ENCODE measurements at places on chromosomes 1 and 21.

- DNase-seq: no peak
Measured at GRCh38 chr1:79667848-79668696, 661.5 kb upstream of the ADGRL4 start.

- peak; percentile 95 for DNase-seq
Measured at GRCh38 chr1:114282751-114283403, 129.2 kb upstream of the SYT6 start.

DNA sequence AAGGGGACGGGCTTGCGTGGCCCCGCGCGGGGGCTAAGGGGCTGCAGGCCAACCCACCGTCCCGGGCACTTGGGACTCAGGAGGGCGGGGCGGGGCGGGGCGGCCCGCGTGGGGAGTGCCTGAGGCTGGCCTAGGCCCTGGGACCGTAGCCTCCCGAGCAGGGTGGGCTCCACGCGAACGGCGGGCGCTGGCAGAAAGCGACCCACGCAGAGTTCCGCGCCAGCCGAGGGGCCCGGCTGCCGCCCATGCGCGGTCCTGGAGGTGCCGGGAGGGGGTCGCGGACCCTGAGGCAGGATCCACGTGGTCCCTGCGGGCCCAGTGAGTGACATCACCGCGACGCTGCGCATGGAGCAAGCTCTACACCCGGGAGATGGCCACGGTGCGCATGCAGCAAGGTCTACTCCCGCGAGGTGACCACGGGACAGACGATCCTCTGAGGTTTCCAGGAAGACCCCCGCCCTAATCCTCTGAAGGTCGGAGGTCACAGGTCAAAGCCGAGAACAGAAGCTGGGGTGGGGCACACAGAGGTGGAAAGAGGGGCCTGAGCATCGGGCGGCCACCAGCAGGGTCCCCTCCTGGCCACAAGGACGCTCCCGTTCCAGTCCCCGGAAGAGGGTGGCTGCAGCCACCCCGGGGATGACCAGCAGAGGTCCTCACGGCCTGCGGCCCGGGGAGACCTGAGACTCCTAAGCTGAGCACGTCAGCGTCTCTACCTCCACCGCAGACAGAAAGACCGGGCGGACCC, 13.5 kb upstream of the SLC19A1 start:
- peak; percentile 91 for DNase-seq

DNA sequence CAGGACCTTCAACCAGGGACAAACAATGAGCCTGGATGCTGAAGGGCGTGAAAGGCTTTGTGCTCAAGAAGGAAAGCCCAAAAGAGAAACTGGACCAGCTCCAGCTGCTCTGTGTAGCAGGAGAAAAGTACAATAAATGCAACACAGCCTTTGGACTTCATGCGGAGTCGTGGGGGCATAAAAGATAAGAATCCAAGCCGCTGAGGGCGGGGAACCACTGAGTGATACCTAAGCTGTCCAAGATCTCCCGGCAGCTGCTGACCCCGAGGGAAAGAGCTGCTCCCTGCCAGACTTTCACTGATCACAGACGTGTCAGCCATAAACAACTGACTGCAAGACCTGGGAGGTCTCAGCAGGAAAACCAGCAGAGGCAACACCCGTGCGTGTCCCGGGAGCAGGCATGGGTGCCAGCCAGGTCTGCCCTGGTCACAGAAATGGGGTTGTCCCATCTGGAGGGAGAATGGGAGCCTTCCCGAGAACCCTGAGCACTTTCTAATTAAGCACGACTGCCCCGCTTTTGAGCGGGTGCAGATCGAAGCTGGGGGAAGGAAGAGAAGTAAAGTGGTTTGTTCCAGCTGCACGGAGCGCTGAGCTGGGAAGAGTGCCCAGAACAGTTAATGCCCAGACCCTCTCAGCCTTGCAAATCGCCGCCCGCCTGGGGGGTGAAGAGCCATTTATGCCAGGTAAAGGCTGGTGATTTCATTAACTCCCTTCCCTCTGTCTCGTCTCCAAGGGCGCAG, 68.3 kb upstream of the TARDBP start:
- peak; percentile 54 for DNase-seq

DNA sequence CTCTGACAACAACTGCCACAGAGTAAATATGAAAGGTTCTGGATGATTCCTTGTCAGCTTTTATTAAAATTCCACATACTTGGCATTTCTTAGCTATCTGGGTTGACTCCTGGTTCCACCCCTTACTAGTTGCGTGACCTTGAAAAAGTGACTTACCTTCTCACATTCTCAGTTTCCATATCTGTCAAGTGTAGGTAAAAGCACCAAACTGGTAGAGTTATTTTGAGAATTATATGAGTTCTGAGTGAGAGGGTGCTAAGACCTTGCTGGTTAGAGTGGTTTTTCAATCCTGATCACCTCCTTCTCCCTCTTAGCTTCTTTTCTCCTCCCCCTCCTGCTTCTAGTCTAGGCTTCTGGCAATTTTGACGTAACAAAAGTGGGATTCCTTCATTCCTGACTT, 83.4 kb upstream of the ABCD3 start:
- DNase-seq: no peak

GRCh38 chr1:103108376-103109150, at the start of gene COL11A1:
Gene COL11A1 (minus strand): TSS chr1:103108522. CDS start chr1:103108178, 344 bp downstream.
- peak; percentile 80 for DNase-seq

DNA sequence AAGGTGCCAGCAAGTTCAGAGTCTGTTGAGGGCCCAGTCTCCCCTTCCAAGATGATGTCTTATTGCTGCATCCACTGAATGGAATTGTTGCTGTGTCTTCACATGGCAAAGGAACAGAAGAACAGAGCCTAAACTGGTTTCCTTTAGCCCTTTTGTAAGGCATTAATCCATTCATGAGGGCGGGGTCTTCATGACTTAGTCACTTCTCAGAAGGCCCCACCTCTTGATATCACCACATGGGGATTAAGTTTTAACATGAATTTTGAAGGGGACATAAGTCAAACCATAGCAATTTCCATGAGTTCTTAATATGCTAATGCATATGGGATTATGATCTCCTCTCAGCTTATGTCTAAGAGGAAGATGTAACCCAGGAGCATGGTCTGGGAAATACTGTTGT, 182.9 kb downstream of the LRRC7 start:
- DNase-seq: no peak

DNA sequence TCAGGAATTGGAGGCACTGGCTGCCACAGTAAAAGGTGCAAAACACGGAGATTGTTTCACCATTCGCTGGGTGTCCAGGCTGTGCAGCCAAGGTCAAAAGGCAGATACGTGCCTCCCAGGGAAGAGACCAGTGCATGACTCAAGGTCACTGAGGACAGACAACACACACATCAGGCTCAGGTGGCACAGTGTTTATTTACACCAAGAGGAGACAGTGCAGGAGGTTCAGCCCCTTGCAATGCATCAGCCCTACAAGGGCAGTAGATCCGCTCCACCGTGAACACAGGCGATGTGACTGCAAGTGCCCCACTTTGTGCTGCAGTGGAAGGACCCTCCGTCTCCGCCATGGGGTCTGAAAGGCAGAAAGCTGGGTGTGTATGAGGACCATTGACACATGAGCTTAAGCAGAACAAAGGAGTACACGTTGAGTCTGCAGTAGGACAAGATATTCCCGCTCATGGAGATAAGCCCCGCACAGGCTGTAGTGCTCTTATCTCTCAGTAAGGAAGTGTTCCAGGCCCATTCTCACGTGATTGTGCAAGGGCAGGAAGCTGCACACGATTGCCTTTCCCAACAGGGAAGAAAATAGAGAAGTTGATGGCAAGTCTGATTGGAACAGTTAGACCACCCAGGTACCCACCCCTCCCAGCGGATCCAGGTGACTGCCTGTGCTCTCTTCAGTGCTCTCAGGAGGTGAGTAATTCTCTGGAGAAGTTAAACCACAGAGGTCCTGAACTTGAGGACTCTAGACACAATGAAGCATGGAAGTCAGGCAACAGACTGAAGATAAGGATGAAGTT, 37.5 kb upstream of the QSOX1 start:
- DNase-seq: no peak

GRCh38 chr1:32040711-32041110, 27.0 kb downstream of the KHDRBS1 start:
- peak; percentile 24 for DNase-seq

DNA sequence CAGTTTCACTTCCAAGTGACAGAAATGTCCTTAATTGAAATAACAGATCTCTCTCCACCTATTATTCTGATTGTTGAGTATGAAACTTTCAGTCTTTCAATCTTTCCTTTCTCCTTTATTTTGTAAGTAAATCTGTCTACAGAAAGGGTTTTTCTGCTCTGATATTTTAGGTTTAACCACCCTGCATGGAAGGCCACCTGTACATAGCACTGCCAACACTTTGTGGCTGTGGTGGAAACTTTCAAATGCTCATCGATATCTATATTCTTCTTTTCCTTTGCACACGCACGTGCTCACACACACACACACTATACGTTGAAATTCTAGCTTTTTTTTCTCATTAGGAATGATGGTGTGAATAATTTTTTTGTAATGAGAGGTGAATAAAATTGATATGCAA, 1179.3 kb downstream of the KCNT2 start:
- no peak for DNase-seq

- no peak for DNase-seq
Measured at GRCh38 chr1:47941609-47942239, 55.5 kb downstream of the TRABD2B start.

GRCh38 chr1:24470592-24470991, 32.0 kb upstream of the RCAN3 start:
- DNase-seq: no peak

GRCh38 chr1:42877380-42877779, 31.0 kb downstream of the ZNF691 start:
- no peak for DNase-seq

GRCh38 chr1:45394342-45394741, 54.1 kb upstream of the MUTYH start:
- DNase-seq: no peak

GRCh38 chr1:242447689-242448088, 76.8 kb downstream of the PLD5 start:
- no peak for DNase-seq

DNA sequence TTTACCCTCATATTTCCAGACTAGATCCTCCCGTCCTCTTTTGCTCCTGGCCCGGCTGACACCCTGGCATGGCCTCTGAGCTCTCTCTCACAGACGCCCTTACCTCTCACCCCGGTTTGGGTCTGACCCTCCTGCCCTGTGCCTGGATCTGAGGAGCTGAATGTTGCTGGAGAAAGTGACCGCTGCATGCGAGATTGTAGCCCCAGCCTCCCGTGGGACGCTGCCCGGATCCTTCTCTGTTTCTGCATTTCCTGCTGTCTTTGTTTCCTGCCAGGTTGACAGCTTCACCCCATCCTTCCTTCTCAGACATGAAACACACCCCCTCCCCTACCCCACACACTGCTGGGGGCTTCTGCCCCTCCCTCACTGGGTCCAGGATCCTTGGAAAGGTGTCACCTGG, 9.5 kb downstream of the FAM131C start:
- no peak for DNase-seq

- no peak for DNase-seq
Measured at GRCh38 chr1:241482761-241483250, 36.7 kb downstream of the FH start.

DNA sequence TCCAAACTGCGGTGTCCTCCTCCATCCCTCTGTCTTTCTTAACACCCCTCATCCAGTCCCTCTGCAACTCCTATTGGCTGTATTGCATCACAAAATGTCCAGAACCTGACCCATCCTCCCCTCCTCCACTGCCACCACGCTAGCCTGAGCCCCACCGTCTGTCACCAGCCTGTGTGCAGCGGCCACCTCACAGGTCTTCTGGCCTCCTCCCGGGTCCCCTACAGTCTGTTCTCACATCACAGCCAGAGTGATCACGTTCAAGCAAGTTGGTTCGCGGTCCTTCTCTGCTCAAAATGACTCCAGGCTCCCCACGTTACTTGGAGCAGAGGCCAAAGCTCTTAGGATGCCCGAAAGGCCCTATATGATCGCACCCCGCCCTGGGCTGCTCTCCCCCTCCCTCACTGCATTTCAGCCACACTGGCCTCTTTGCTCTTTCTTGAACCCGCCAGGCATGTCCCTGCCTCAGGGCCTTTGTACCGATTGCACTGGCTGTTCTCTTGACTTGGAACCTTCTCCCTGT, 2.4 kb upstream of the PADI4 start:
- no peak for DNase-seq

GRCh38 chr21:17679002-17679600, 66.4 kb upstream of the BTG3 start:
- peak; percentile 43 for DNase-seq

- DNase-seq: no peak
Measured at GRCh38 chr1:228370941-228371740, 35.5 kb downstream of the TRIM11 start.

DNA sequence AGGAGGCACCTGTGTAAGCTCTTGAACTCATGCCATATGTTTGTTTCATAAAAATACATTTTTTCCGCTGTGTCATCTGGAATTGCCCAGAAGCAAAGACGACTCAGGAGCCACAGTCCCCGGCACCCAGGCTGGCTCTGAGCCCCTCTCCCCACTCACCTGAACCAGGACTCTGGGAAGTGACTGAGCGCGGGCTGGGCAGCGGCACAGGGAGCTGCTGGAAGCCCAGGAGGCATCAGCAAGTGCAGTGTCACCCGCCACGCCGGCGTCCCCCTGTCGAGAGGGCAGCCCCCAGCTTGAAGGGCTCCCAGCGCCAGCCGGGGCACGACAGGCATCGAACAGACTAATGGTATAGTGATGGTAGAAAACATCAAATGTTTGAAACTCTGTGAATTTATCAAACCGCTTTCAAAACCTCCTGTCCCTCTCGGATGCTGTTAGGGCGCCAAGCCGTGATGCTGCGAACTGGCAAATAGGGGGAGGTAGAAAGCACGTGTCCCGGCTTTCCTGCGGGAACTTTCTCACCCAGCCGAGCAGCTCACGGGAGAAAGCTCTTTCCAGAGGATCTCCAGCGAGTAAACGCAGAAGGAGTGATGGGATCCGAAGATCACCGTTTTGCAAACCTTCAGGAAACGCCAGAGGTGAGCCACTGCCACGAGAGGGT, 57.8 kb upstream of the COL18A1 start:
- peak; percentile 55 for DNase-seq

DNA sequence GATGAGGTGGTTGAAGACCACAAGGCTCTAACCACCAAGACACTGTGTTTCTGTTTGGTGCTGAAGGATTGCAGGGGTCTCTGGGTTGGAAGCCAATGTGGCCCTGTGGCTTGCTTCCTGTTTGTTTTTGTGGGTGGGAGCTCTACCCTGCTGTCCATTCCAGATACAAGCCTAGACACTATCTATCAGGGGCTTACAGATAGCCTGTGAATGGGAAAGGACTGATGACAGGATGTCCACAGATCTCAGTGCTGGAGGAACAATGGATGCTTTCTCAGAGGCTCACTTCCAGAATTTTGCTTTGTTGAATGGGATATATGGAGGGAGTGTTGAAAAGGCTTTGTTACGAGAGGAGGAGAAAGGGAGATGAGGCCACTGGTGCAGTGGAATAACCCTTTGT, 69.7 kb downstream of the NOS1AP start:
- DNase-seq: no peak

DNA sequence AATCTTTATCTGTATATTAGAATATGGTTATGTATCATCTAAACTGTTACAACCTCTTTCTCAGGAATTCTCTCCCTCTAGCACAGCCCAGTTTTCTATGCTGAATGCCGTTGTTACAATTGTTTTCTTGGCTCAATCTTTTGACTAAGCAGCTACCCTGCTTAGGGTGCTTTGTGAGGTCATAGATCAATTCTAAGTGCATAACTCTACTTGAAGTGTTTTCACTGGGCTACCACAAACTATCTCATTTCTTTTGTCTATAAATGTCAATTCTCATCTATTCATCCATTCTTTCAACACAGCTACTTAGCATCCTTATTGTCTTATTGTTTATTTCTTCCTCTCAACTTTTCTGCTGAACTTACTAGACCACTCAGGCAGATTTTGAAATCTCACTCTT, 77.1 kb downstream of the CEP350 start:
- no peak for DNase-seq
